Calu3 (cell line): ENCODE measurements at places on chromosomes 3 and 15.

GRCh38 chr3:4841225-4841624 is 138.0 kb upstream of the BHLHE40 start:
- no peak for DNase-seq

DNA sequence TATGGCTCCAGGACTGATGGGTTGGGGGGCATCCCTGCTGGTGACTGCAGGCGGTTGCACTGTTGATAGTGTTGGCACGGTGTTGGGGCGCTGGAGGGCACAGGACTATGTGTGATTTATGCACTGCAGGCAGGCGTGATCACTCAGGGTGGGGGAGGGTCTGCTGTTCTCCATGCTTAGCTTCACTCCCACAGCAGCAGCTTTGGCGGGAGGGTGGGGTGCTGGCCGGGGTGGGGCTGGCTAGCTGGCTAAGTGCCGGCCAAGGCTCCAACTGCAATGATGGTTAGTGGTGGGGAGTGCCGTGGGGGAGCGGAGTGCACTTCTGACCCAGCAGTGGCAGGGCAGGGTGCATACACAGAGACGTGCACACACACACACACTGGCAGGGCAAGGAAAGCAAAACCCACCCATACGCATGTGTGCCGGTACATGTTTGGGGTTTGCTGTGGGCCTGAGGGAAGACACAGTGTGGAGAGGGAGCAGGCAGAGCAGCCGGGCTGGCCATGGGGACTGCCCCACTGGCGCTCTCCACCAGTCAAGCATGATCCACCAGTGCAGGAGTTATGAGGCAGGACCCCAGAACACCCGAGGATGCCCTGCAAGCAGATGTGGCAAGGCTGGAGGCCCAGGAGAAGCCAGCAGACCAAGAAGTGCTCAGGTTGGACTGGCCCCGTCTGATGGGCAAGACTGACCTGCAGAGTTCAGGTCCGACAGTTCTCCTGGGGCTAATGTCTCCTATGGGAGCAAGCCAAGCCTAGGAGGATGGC is 16.5 kb upstream of the FGF7 start:
- DNase-seq = no peak

DNA sequence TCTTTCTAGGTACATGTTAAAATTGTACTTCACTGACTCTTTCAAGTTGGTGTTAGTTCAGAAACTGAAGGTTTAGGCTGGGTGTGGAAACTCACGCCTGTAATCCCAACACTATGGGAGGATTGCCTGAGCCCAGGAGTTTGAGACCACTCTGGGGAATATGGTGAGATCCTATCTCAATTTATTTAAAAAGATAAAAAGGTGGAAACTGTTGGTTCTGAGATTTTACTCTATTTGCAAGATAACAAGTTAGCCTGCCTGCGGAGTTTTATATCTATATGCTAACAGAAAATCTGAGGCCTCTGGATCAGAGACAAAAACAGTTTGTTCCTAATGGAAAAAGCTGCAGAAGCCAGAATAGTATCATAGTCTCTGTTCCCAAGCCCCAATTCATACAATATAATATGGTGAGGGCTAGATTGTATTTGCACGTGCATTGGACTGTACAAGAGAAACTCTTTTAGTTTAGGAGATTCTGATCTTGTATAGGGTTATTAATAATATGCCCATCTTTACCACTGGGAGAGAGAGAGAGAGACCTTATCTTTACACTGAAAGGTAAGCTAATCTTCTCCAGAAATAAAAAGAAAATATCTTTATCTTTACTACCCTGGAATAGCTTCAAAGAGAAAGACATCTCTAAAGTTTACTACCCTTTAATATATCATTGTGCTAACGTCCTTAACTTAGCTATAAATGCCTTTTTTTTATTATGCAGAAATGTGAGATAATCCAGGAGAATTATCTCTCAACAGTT is 1267.6 kb downstream of the OTOL1 start:
- no peak for DNase-seq

- DNase-seq = peak; percentile 18
These were observed 107.1 kb upstream of the TPM1 start for GRCh38 chr15:62935300-62936081.

GRCh38 chr3:134885877-134886621 is 91.0 kb downstream of the EPHB1 start:
- peak; percentile 21 for DNase-seq

DNA sequence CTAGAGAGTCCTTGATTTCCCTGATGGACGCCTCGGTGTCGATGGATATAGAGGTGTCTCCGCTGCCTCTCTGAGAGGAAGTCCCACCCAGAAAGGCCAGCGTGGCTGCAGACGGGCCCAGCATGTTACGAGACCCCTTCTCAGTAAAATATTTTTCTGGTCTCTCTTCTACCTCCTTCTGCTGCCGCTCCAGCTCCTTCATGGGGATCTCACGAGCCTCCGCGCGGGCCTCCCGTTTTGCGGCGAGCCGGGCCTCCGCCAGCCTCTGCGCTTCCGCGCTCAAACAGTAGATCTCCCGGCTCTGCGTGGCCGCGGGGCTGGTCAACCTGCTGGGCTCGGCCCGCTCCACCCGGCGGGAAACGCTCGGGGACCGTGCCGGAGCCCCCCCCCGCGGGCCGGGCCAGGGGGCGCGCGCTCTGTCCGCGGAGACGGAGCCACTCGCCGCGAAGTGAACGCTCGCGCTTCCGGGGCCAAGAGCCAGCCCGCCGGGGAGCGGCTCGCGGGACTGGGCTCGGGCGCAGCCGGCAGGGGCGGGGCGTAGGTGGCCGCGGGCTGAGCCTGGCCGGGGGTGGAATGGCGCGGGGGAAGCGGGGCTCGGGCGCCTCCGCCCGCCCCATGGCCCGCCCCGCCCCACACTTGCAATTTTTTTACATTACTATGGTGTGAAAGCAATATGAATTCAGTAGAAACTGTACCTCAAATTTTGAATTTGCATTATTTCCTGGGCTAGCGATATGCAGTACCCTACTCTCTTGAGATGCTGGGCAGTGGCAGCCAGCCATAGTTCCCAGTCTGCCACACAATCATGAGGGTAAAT is 10.2 kb upstream of the KCNMB3 start:
- DNase-seq = peak; percentile 92

DNA sequence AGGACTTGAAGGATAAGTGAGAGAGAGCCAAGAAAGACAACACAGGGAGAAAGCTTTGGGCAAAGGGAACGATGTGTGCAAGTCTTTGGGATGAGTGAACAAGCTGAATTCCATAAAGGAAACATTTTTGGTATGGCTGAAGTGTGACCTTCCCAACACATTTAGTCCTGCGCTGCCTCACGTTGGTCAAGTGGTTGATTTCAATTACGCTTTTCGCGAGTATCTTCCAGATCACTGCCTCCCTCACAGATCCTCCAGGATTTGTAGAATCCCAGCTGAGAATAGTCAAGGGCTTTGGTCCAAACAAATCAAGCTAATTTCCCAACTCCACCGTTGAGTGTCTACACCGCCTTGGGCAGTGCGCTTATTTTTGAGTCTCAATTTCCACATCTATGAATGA is 338.4 kb upstream of the ADAMTS9 start:
- no peak for DNase-seq

- no peak for DNase-seq
These were observed 50.9 kb upstream of the MRPL3 start for GRCh38 chr3:131553495-131554247.

DNA sequence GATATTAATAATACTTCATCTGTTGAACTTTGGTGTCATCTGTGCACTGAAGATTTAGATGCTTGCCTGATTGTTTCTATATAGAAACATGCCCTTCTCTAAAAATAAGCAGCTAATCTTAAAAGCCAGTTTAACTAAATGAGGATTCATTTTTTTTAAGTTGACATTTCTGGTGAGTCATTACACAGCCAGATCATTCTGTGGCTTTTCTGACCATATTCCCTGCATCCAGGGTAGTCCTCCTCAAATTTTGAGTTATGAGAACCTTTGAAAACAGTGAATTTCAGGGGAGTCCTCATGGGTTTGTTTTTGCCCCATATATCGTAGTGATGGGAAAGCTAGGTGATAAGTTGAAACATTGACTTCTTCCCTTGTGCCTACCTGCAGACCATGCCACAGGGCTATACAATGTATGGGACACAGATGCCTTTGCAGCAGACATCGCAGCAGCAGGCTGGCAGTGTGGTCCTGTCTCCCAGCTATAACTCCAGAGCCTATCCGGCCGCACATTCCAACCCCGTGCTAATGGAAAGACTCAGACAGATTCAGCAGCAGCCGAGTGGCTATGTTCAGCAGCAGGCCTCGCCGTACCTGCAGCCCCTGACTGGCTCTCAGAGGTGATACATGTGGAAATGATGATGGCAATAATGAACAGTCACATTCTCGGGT is 26.5 kb upstream of the P2RY12 start:
- DNase-seq = no peak

DNA sequence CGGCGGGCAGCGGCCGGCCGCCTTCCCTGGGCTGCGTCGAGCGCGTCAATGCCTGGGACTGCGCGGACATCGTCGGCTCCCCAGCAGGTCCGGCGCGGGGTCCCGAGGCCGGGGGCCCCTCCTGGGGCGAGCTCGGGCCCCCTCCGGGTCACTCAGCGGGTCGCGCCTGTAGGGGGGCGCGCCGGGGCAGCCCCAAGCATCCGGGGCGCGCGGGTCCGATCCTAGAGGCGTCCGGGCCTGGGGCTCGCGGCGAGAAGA is 725 bp downstream of the TLE3 start:
- DNase-seq = no peak

- DNase-seq = no peak
These were observed 42.5 kb downstream of the PLXNA1 start for GRCh38 chr3:127025456-127025855.

DNA sequence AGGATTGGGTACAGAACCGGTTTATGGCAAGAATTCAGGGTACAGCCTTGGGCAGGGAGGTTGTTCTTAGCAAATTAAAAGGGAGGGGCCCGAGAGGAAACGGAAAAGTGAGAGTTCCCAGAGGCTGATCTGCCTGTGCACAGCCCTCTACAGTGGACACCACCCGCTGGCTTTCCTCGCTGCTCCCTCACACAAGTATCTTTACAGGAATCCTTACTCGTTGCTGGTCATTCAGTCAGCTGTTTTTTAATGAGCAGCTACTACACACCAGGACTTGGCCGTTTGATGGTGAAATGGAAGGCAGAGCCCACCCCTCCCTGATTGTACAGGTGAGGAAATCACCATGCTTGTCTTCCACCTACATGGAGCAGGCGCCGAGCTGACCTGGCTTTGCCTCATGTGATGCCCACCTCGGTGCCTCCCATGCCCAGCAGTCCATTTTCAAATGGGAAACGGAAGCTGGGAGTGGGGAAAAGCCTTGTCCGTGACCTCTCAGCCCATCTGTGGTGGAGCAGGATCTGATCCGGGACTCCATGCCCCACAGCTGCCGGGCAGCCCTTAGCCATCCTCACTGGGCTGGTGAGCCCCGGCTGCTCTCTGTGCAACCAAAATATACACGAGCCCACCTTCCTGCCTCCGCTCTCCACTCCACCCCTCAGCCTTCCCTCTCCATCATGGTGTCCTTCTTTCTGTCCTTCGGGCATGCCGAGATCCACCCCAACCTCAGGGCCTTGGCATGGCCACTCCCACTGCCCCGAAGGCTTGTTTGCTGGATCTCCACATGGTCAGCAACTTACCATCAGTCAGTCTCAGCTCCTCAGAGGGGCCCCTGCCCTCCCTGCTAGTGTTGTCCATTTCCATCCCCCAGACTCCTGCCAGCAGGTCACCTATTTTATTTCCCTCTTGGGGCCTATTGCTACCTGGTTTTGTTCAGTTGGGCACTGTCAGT is 33.3 kb upstream of the FGD5 start:
- DNase-seq = no peak

- no peak for DNase-seq
These were observed 226.4 kb downstream of the SI start for GRCh38 chr3:164851905-164852304.

- DNase-seq = peak; percentile 24
These were observed 96.8 kb downstream of the IGF1R start for GRCh38 chr15:98745179-98745578.

- DNase-seq = no peak
These were observed 29.3 kb upstream of the POLR2M start for GRCh38 chr15:57677204-57677603.

GRCh38 chr15:78059110-78059839 is 18.2 kb downstream of the TBC1D2B start:
- no peak for DNase-seq

DNA sequence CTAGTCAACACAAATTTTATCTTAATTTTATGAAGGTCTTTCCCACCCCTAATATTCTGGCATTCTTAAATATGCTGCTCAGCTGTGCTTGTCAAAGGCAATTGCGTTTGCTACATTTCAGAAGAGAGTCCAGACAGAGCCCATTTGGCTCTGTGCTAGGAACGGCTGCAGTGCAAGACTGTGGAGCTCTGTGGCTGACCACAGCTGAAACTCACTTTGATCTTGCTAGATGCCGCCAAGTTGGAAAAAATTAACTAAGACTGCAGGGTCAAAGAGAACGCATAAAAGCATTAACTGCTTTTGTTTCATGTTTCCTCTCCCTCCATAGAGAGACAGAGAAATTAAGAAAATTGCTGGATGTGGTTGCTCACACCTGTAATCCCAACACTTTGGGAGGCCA is 7.6 kb upstream of the PPP1R2 start:
- DNase-seq = no peak

GRCh38 chr15:98715890-98716443 is 67.6 kb downstream of the IGF1R start:
- no peak for DNase-seq

- no peak for DNase-seq
These were observed 71.1 kb downstream of the DNAJB8 start for GRCh38 chr3:128395500-128396162.

- DNase-seq = no peak
These were observed 73.1 kb upstream of the UMPS start for GRCh38 chr3:124657138-124657537.

- no peak for DNase-seq
These were observed 3.9 kb downstream of the CPOX start for GRCh38 chr3:98589331-98590036.

DNA sequence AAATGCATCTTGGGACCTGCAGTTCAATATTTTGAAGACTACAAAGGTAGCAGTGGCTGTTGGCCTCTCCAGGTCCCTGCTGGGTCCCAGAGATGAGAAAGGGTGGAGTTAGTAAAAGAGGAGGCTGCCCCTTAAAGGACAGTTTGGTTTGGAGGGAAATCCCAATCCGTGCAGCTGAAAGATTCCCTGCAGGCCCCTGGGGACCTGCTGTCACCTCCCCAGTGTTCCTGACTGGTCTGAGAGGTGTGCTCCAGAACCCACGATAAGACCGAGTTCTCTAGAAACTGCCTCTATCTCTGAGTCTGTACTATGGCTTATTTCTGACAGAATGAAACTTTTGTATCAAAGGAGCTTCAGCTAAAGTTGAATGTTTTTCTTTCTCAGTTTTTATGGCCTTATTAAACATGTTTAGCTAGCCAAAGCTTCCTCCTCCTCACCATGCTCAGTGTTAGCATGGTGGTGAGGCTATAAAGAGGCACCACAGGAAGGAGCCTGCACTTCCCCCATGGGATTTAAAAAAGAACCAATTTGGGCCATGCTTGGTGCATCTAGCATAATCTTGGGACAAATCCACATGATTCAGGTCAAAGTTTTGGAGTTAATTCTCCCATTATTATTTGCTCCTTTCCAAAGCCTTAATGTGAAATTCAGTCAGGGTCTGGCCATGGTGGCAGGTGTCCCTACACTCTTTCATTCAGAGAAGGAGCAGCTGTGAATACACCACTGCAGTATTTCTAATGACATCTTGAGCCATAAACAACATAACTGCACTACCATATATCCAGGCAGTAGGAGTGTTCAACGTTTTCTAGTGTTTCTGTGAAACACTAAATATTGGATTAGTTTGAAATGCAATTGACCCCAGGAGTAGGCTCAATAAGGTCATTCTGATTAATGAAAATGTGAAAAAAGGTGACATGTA is 74.4 kb downstream of the ATP1B3 start:
- DNase-seq = no peak
